Sigmoid colon (tissue), 7 donors: ENCODE measurements at places on chromosomes 2 and 18. TPM values are rescaled to one million over a fixed set of nuclear protein-coding genes. Genes with fewer than 3 reads are reported as not detected.

FIGN gene
- 4.6 TPM for total RNA-seq

GPR55 gene
- total RNA-seq = not detected

SPDYA gene
- total RNA-seq = 2.2 TPM

TDRD15 gene
- not detected for total RNA-seq

COL4A3 gene
- total RNA-seq = 0.68 TPM

PNPT1 gene
- 14.0 TPM for total RNA-seq

HADHA gene
- total RNA-seq = 122 TPM

KIAA2012 gene
- total RNA-seq = not detected

RAD51AP2 gene
- 0.16 TPM for total RNA-seq

FOXI3 gene
- not detected for total RNA-seq

NOL4 gene
- total RNA-seq = 0.16 TPM

DPP4 gene
- total RNA-seq = 11.4 TPM

SULT1C4 gene
- 2.6 TPM for total RNA-seq

COL4A4 gene
- total RNA-seq = 1.2 TPM
